ENCODE measurements at places on chromosomes 12 and 14.

DNA sequence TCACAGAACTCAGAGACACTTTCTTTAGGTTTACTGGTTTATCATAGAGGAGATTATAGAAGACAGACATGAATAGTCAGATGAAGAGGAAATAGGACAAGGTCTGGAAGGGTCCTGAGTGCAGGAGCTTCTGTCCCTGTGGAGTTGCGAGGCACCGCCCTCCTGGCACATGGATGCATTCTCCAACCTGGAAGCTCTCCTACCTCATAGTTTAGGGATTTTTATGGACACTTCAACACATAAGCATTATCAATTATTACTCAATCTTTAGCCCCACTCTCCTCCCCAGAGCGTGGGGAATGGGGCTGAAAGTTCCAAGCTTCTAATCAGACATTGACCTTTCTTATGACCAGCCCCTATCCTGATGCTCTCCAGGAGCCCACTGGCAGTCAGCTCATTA is 12.6 kb upstream of the KRT7 start:
- DNase-seq: no peak

GRCh38 chr12:127987199-127987901 is 279.6 kb upstream of the TMEM132C start:
- DNase-seq: no peak

DNA sequence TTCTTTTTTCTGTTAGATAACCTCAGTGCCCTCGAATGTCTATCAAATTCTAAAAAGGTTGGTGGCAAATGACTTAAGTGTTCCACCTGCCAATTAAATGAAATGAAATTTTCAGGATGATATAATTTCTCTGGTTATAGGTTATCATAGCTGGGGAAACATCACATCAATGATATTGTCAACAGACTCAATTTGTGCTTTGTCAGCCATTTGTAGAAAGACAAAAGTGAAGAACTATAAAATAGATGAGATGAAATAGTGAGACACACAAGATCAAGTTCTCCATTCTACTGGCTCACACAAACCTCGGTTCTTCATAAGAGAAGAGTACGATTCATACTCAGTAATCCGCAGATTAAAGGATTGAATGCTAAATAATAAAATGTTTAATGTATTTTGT is 1443.2 kb upstream of the FLRT2 start:
- DNase-seq: no peak

GRCh38 chr14:75823334-75823733 is 158.5 kb downstream of the TGFB3 start:
- DNase-seq: no peak

GRCh38 chr12:6020930-6021329 is 75.9 kb upstream of the ANO2 start:
- no peak for DNase-seq

GRCh38 chr14:88998027-88998426 is 173.6 kb downstream of the TTC8 start:
- no peak for DNase-seq

GRCh38 chr12:42705863-42706262 is 116.3 kb upstream of the PRICKLE1 start:
- no peak for DNase-seq

GRCh38 chr14:40119321-40119720 is 687.1 kb upstream of the FBXO33 start:
- DNase-seq: no peak

DNA sequence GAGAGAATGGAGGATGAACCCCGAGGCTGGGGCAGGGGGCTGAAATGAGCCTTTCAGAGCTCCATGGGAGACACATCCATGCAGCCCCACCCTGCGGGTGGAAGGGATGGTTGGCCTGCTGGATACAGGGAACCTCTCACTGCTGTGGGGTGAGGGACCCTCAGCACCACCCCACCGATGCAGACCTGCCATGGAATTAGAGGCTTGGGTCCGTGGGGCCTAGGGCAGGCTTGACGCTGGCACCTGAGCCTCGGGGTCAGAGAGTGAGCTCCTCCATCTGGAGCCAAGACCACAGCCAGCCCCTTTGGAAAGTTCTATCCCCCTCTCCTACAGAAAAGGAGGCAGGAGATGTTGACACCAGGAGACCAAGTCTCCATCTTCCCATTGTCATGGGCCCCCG is 7.4 kb upstream of the KRT74 start:
- no peak for DNase-seq

- no peak for DNase-seq
Observed at GRCh38 chr14:99354166-99354875, 82.3 kb upstream of the BCL11B start.

DNA sequence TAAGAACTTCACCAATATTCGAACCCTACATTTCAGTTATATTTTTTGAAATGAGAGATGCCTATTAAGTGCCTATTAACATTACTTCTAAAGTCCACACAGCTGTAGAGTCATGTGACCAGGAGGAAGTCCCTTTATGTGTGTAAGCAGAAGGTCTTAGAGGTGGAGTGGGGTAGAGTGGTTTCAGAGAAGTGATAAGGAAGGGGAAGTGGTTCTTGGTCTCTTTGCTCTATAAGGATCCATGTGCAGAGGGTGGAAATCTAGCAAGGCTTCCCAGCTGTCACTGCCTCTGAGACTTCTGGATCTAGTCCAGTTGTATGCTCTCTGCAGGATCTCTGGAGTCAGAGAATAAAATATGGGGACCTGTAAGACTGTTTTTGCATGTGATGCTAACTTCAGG is 673.9 kb downstream of the FLRT2 start:
- no peak for DNase-seq

DNA sequence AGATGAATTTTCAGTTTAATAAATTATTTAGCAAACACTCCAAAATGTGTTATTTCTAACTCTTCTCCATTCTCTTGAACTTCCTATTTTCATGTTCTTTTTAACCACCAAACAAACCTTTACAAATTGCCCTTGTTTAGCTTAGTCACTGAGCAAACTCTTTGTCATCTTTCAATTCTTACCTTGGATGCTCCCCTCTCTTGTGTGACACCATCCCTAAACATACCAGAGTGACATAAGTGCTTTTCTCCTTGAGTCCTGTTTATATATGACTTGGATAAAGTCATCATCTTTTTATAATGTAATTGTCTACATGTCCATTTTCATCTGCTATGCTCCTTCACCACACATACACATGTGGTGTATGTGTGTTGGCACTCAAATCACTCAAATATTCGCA is 3.4 kb upstream of the TMEM19 start:
- no peak for DNase-seq
